Right ventricle myocardium superior (tissue), 1 donor: ENCODE measurements at places on chromosomes 3 and 15.
A peak's percentile ranks its signal among the peaks of the same experiment; 100 is the strongest.

DNA sequence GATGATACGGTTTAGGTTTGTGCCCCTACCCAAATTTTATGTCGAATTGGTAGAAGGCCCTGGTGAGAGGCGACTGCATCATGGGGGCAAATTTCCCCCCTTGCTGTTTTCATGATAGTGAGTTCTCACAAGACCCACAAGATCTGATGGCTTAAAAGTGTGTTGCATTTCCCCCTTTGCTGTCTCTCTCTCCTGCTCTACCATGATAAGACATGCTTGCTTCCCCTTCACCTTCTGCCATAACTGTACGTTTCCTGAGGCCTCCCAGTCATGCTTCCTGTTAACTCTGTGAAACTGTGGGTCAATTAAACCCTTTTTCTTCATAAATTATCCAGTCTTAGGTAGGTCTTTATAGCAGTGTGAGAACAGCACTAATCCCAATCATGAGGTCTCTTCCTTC, 381.2 kb downstream of the RSL24D1 start:
- no peak for DNase-seq

DNA sequence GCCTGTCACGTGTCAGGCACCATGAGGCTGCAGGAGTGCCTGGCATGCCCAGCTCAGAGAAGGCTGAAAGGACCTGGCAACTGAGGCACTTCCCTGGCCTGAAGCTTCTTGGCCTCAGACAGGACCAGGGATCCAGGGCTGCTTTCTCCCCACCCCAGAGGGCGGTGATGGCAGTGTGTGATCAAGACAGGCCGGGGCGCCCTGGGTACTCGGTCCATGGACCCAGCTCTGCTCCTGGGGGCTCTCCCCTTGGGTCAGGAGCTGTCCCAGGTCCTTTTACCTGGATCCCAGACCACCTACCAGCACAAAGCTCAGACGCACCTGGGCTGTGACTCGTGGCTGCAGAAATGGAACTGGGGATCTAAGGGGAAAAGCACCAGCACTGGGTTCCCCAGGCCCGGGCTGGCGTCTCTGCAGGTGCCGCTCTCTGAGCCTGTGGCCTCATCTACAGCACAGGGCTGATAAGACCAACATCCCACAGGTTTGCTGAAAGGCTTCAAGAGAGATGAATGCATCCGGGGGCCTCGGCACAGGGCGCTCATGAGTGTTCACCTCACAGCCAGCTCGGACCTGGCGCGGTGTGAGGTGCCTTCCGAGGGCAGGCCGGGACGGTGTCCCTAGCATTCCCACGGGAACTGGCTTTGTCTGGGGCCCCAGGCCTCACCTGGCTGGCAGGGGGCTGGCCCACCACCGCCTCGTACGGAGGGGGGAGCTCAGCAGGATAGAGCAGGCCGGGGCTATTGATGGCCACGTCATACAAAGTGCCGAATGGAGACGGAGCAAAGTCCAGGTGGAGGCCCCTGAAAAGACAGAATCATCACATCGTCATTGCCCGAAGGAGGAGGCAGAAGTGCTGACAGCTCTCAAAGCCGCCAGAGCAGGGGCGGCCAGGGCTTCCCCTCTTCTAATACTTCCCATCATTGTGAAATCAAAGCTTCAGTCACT, 133.6 kb downstream of the NSMCE3 start:
- DNase-seq: peak; percentile 26

DNA sequence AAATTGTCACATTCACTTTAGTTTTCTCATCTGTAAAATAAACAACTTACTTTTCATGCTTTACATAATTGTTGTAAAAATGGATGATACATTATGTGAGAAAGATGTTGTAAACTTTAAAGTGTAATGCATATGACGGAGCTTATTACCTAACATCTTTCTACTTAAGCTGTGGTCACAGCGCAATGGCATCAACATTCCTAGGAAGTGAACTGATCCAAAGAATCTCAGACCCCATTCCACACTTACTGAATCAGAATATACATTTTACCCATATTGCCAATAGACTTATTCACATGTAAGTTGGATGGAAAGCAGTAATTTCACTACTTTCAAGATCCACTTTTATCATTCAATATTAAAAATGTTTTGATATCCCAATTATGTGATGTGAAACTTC, 497.5 kb downstream of the FGF12 start:
- no peak for DNase-seq

DNA sequence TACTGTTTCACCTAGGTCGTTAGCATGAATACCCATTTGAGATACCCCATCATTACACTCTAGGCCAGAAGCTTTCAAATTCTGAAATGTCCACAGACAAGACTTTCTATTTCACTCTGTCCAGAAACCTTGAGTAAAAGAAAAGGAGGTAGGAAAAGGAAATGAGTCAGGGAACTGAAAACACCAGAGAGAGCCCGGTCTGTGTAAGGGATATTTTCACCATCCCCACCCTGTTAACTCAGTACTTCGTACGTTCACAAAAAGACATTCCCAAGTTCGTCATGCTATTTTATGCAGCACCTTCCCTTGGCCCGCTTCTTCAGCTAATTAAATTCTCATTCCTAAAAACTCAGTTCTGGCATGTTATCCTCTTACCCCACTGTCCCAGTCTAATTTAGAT, 89.4 kb upstream of the SOX2 start:
- no peak for DNase-seq

DNA sequence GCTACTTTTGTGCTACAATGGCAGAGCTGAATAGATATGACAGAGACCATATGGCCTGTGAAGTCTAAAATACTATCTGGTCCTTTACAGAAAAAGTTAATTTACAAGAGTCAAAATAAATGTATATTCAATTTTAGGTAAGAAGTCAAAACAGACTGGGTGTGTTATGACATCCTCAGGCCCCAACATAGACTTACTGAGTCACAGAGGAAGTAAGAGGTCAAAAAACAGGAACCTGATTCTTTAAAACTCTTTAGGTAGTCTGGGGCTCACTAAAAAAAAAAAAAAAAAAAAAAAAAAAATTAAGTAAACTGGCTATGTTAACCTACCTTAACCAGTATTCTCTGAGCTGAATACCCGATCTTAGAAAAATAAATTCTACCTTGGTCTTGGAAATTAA, 13.1 kb downstream of the DNAAF4 start:
- no peak for DNase-seq

- no peak for DNase-seq
These were observed 104.6 kb upstream of the STRIT1 start for GRCh38 chr3:155398046-155398445.

DNA sequence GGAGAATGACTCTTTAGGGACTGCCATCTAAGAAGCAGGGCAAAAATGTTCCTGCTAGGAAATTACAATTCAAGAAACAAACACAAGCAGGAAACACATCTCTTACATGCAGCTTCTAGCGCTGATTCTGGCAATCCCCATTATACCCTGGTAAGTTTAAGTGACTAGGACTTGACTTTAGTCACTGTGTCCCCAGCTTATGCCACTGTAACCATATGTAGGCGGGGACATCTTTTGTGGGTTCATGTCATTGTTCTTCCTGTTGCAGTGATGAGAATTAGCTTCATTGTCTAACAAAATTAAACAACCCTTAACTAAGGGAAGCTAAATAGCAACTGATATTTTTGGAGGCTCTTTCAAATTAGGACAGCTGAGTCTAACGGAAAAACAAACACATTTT, 17.9 kb upstream of the FAM81A start:
- no peak for DNase-seq
